ENCODE measurements at places on chromosomes 12 and 14.

GRCh38 chr12:41795051-41795600, 349.5 kb downstream of the GXYLT1 start:
- DNase-seq = no peak

GRCh38 chr12:45685680-45686079, 43.8 kb upstream of the ARID2 start:
- no peak for DNase-seq

GRCh38 chr14:60573943-60574495, 65.1 kb downstream of the SIX6 start:
- no peak for DNase-seq

DNA sequence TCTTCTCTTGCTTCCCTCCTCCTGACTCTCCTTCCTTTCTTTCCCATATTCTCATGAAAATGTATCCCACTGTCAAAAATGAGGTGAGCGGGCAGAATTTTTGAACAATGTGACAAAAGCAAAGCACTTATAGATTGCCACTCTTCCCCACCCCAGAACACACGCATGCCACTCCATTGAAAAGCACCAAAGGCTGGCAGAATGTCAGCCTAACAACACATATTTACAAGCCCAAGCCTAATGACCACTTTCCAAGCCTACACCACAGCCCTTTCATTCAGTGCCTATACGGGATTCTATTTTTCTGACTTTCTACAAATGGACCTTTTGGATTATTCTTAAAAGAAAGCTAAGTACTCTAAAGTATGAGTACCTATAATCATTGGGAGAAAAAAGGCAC, 62.9 kb upstream of the METAP2 start:
- no peak for DNase-seq

DNA sequence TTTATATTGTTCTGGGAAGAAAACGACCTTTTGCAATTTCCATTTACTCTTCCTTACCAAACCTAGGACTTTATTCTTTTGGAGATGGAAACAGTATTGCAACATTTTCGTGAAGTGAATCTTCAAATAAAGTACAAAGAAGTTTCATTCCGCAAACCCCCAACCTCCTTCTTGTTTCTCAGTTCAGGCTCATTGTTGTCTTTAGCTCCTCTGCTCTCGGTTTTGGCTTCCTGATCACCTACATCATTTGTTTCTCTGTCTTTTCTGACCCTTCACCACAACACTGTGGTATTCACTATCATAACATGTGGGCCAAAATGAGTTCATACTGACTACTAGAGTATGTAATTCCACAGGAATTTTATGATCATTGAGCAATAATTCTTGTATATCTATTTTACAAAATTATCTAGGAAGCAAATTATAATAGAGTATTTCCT, 266.8 kb downstream of the ADAMTS20 start:
- no peak for DNase-seq

GRCh38 chr12:132837693-132838409, 9.2 kb upstream of the GOLGA3 start:
- DNase-seq = no peak

DNA sequence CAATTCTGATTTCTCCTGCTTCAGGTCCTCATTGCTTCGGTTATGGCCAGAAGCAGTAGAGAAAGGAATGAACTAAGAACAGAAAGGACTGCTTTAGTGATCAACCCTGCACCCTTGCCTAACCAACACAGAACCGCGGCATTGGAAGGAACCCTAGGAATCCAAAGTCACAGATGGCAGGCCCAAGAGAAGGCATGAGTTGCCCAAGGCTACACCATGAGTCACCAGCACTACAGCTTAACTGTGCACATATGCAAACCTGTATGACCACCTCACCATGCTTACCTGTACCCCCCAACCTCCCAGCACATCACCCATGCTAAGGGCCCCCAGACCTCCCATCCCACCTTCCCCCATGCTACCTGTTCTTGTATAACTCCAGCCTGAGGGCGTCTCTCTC, 25.9 kb upstream of the BLTP3B start:
- DNase-seq = no peak

DNA sequence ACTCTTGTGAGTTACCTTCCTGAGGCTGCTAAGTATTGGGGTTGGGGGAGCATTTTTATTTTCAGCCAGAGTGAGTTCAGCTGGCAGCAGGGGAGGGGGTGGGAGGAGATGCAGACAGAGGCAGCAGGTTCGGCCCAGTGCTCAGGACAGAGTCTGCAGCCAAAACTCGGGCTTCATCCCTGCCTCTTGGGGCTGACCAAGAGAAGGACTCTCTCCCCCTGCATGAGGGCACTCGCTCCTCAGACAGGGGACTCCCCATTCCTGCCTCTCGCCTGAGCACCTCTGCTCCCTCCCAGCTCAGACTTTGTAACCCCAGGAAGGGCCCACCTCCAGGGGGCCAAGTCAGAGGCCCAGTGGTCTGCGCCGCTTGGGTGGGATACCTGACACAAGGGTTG, 1.1 kb upstream of the AKT1 start:
- no peak for DNase-seq

- DNase-seq = no peak
Observed at GRCh38 chr12:46627686-46628085, 198.1 kb downstream of the SLC38A4 start.

DNA sequence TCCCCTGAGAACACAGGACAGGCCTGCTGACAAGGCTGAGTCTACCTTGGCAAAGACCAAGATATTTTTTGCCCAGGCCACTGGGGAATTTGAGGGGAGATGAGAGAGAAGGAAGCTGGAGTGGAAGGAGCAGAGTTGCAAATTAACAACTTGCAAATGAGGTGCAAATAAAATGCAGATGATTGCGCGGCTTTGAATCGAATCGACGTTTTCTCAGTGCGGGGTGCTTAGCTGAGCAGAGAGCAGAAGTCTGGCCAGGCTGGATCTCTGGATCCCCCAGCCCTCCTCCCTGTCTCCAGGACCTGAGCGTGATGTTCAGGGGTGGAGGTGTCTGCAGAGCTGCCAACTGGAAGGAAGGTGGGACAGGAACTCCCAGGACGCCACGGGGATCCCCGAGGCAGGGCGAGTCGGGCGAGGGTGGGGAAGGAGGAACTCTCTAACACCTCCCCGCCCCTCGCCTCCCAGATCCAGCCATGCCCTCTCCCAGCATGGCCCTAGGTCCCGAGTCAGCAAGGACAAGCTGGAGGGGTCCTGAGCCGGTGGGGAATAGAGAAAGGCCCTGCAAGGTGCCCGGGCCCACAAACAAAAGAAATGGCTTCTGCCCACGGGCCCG, 527 bp upstream of the CARMIL3 start:
- DNase-seq = no peak

DNA sequence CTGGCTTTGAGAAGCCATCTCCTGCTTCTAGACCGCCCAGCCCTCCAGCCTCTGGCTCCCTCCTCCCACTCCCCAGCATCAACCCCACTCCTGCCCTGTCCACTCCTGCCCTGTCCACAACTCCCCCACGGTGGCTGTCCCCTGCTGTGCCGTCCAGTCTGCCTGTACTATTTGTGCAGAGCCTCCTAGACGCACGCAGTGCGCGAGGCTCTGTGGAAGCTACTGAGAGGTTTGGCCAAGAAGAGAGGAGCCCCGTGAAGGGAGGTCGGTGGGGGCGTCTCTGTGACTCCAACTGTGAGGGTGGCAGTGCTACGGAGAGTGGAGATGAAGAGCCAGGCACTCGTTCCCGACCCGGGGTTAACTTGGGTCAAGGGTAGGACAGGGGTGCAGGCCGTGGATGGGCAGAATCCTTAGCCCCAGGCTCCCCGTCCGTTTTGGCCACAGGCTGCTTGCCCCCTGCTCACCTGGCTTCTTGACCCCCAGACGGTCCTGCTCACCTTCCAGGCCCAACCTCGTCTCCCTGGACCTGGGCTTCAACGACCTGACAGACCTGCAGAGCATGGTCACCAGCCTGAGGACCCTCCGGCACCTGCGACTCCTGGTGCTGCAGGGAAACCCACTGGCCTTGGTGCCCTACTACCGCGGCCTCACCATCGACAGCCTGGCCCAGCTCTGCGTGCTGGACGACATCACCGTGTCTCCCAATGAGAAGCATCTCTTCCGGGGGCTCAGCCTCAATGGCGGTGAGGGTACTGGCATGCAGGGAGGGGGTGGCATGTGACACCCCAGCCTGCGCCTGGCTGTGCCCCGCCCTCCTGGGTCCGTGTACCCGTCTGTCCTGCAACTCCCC, 6.9 kb downstream of the LRRC43 start:
- no peak for DNase-seq

GRCh38 chr14:100132161-100132902, 27.1 kb downstream of the DEGS2 start:
- no peak for DNase-seq

- no peak for DNase-seq
Observed at GRCh38 chr12:52515927-52516831, 4.0 kb downstream of the KRT5 start.

- DNase-seq = no peak
Observed at GRCh38 chr14:56198438-56198837, 80.2 kb downstream of the PELI2 start.

DNA sequence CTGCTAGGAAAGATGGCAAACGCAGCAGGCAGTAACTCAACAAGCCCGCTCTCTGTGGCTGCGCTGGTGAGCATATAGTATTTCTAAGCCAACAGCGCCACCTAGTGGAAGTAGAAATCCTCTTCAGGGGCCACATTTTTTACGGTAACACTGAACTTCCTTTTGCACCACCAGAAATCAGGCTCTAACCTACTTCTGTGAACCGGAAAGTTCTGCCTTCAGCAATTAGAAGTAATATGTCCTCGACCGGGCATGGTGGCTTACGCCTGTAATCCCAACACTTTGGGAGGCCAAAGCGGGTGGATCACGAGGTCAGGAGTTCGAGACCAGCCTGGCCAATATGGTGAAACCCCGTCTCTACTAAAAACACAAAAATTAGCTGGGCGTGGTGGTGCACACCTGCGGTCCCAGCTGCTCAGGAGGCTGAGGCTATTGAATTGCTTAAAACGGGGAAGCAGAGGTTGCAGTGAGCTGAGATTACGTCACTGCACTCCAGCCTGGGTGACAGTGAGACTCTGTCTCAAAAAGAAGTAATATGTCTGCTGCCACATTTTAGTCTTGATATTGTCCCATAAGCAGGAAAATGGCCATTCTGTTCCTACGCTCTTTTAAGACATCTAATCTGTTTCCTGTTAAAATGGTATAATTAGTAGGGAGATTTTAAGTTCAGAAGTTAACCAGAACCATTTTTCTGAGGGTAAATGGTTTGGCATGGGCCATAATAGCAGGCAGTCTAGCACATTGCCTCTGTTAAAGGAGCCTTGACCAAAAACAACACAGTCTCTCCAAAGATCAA, 26.8 kb downstream of the APOBEC1 start:
- DNase-seq = peak; percentile 86

- peak; percentile 83 for DNase-seq
Observed at GRCh38 chr14:73758392-73759182, 44.4 kb upstream of the PNMA1 start.

- no peak for DNase-seq
Observed at GRCh38 chr12:63777340-63777739, 2.4 kb upstream of the RXYLT1 start.

DNA sequence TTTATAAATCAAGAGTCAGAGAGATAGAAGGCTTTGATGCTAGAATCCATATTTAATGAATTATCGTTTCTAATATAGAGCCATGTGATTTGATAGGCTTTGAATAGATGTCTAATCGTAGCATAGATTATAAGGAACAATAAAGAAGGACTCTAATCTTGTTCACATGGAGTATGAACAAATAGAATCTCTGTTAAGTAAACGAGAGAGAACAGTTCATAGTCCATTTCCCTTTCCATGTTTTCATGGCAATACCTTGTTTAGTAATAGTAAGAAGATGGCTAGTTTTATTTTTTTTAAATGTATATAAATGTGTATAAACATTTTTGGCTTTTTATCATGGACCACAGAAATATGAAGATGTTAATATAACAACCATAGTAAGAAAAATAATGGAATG, 32.3 kb upstream of the RAD51AP1 start:
- no peak for DNase-seq

Data from CD4-positive, alpha-beta T cell treated with Interleukin-1 beta for 1 hour (primary cell).